NCI-H2081 treated with DMSO at 0.1 percent for 48 hours (cell line): ENCODE measurements at places on chromosomes 11 and 22.

GRCh38 chr11:1487851-1488574 is 1.4 kb upstream of the MOB2 start:
- DNase-seq, result no peak

DNA sequence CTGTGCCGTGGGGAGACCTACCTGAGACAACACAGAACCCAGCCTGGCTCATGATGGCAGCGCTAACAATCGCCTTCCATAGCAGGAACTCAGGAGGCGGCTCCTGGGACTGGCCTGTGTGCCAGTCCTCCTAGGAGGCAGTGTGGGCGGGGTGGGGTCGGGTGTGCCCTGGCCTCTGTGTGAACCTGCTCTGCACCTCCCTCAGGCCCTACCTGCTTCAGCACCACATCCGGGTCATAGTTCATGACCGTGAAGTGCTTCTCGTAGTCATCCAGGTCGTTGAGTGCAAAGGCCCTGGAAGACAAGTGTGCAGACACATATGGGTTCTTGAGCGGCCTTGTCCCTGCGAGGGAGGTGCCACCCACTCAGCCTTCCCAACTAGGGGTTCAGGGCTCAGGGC is 15.3 kb downstream of the TTLL12 start:
- no peak for DNase-seq

DNA sequence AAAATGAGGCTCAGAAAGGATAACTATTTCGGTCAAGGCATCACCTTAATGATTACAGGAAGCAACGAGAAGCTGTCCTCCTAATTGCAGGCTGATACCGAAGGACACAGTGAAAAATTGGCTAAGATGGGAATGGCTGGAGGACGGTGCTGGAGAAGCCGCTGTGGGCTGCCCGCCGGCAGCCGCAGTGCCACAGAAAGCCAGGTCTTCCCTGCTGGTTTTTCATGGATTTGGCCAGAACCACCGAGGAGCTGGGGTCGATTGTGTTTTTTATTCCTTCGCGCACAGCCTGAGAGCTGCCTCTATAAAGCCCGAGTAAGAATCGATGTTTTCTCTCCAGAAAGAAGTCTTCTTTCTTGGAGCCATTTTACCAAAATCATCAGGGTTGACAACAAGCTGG is 1484.2 kb downstream of the BRD1 start:
- DNase-seq, result no peak

DNA sequence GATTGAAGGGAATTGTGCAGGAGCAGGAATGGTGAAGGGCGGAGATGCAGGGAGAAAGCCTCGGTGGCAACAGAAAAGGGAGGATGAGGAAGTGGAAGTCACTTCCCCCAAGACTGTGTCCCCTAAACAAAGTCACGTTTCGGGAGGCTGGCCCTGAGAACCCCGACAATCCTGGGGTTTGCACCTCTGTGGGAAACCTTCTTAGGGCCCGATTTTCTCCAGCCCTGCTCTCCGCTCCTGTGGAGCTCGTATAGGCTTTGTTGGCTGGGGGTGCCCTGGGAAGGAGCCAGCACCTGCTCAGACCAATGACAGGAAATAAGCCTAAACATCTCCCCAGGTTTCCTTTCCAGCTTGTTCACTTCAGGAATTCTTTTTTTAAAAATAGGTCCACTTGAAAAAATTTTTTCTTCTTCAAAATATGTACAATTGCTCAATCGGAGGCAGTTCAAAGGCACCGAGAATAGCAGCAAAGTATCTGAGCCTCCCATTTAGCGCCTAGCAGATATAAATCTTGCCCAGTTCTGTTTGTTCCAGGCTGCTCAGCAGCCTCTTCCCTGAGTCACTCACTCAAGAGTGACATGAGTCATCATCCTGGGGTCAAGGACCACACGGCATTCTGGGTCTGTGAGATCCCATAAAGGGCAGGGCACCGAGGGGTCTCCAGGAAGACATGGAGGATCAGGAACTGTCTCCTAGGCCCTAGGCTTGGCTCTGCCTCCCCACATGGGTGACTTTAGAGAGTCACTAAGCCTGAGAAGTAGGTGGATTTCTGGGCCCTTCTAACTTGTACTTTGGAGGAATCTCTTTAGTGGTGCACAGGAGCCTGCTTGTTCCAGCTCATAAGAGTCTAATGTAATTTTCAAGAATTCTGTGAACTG is 34.0 kb downstream of the IRAG1 start:
- DNase-seq, result no peak

DNA sequence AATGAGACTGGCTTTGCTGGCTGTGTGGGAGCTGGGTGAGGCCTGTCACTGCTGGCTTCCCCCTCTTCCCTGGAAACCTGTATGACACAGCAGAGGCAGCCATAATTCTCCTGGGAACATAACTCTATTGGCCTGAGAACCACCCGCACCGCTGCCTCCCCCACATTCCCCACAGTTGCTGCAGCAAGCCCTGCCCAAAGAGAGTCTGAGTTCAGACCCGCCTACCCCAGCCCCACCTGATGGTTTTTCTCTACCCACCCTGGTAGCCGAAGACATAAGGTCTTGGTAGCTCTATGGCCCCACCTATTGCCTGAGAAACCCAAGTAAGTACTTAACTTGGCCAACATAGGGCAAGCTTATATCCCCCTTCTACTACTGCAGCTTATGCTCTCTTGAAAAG is 174.8 kb downstream of the C11orf91 start:
- no peak for DNase-seq

- DNase-seq, result no peak
These were observed 3.5 kb downstream of the ZDHHC24 start for GRCh38 chr11:66542362-66542761.

GRCh38 chr11:65065851-65066250 is 7.5 kb upstream of the NAALADL1 start:
- no peak for DNase-seq

DNA sequence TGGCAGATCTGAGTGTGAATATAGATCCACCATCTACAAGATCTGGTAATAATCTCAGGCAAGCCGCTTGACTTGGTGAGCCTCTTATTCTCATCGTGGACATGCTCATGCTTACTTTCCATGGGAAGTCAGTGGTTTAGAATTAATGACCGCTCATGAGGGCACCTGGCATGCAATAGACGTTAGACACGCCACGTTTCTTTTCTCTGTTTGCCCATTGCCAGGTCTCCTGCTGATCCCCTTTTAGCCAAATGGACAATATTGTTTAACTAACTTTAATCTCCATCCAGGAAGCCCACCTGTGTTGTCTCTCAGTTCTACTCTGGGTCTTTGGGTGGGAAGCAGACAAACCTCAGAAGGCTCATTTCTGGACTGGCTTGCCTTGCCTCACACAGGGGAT is 439.1 kb downstream of the ETS1 start:
- DNase-seq, result no peak

- DNase-seq, result no peak
These were observed 3.8 kb downstream of the TBC1D10C start for GRCh38 chr11:67407688-67408163.

DNA sequence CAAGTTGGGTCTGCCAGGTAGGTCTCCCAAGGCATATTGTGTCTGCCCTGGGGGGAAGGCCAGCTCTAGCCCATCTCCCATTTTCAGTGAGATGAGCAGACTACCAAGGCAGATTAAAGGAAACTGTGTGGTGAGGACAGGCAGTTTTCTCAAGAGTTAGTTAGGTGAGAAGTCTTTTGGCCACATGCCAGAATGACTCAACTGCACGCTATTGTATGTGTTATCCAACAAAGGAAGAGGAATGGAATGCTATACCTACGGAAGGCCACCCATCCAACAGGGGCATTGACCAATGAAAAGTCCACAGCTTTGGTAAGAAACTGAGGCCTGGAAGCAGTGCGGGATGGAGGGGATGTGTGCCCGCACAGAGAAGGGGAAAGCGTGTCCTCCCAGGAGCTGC is 941.7 kb downstream of the NTM start:
- DNase-seq, result no peak

- DNase-seq, result no peak
These were observed 129.2 kb downstream of the CTTN start for GRCh38 chr11:70527429-70528045.

GRCh38 chr11:43992834-43993637 is 50.6 kb downstream of the C11orf96 start:
- DNase-seq, result no peak

DNA sequence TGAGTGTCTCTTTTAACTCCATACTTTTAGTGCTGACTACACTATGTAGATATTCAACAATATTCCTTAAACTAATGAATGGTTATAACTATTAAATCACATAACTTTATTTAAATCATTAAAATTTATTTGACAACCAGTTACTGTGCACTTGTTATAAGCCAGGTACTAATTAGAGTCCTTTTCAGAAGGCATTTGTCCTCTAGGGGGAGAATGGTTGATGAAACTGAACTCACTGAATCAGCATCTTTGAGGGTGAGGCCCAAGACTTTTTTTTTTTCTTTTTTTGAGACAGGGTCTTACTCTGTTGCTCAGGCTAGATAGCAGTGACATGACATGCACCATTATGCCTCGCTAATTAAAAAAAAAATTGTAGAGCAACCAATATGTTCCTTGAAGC is 515.6 kb upstream of the CCDC90B start:
- DNase-seq, result no peak

GRCh38 chr11:27025312-27025955 is 15.2 kb upstream of the BBOX1 start:
- DNase-seq, result no peak

DNA sequence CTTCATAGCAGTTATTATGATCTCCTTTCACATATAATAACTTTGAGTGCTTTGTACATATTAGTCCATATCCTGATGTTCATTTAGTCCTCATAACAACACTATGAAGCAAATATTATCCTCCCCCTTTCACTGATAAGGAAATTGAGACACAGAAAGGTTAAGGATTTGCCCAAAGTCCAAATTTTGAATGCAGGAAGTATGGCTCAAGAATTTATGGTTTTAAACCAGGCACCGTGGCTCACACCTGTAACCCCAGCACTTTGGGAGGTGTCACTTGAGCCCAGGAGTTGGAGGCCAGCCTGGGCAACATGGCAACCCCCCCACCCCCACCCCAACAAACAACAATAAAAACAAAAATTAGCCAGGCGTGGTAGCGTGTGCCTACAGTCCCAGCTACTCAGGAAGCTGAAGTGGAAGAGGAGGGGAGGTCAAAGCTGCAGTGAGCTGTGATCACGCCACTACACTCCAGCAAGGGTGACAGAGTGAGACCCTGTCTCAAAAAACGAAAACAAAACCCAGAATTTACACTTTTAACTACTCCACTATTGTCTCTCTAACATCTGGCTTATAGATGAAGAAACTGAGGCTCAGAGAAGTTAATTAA is 8.6 kb downstream of the CCDC34 start:
- no peak for DNase-seq

- no peak for DNase-seq
These were observed 133.7 kb upstream of the FIBIN start for GRCh38 chr11:26860091-26860780.

DNA sequence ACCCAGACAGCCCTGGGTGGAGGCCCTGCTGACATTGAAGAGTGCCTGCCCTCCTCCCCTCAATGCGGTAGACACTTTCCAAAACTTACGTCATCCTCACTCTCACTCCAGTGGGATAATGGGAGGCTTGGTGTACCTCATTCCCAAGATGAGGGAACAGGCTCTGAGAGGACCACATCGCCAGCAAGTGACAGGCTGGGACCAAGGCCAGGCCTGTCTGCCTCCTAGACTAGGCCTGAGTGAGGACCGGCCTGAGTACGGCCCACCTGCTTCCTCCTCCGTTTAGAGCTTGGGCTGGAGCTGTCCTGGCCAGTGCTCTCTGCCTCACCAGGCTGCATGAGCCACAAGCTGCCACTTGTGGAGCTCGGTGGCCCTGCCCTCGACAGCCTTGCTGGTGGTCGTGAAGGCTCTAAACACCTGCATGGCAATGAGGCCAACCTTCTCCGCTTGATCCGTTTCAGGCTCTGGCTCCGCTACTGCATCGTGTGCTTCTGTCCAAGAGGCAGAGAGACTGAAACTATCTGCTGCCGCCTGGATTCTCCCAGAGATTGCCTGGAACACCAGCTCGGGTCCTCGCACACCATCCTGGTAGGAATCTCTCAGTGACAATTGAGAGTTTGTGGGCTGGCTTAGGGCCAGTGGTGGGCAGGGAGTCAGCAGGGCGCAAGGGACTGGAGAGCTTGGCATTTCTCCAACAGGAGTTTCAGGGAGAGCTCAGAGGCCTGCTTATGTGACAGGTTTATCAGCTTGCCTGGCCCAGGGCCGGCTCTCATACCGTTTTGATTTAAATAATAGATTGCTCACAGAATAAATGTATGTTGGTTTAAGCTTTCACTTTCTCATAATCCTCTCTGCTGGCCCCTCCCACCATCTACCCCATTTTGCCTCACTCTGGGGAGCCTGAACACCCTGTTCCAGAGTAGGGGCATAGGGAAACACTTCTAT is 9.4 kb downstream of the LRRC75B start:
- DNase-seq, result peak; percentile 25

DNA sequence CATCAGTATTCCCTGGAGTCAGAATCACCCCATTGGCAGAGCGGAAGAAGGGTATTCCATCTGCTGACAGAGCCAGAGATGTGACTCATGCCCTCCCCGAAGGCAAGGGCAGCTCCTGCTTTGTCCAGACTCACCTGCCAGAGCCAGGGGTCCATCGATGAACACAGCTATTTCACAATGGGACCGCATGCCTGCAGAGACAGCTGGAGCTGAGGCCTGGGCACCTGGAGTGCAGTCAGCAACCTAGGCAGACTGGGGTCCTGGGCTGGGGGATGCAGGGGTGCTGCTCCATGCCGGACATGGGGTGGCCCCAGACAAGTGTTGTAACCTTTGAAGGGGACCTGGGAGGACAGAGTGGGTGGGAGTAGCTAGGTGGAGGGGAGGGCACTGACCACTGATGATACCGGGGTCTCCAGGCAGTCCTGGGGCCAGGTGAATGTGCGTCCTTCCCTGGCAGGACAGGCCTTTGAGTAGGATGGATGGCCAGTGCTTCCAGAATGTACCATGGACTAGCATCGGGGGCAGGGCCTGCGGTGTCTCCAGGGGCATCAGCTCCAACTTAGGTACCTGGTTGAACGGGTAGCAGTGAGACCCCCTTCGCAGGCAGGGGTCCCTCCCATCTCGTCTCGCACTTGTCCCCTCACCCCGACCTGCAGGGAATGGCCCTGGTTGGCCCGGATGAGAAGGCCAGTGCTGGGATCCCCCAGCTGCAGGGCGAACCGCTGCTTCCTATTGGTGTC is 1.7 kb downstream of the TRPT1 start:
- DNase-seq, result no peak

- DNase-seq, result no peak
These were observed 333.9 kb downstream of the CADM1 start for GRCh38 chr11:115170133-115170815.

- DNase-seq, result no peak
These were observed 2.5 kb downstream of the TCN2 start for GRCh38 chr22:30609260-30610185.

DNA sequence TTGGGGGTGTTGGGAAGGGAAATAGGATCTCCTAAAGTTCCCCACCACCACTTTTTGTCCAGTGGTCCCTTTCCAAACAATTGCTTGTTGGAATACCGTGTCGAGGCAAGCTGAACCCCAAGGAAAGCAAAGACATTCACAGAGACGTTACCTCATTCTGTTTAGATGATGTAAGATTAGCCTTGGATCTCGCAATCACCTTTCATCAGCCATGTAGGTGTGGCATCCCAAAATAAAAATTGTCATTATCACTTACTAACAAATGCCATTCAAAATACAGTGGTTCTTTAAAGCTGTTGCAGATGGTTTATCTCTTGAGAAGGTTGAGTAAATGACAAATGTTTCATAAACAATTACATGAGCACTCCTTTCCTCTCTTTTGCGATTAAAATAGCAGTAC is 86.5 kb upstream of the SLC25A18 start:
- DNase-seq, result no peak
